Common myeloid progenitor, CD34-positive (primary cell): ENCODE measurements at places on chromosomes 7 and 10.

- no peak overlapping the region for H3K4me3 ChIP-seq
- H3K36me3 ChIP-seq = peaks cover 3% of the 10 kb centered on the region
- peaks cover 13% of the 10 kb centered on the region for H3K27me3 ChIP-seq
- H3K27ac ChIP-seq = no peak overlapping the region
- H3K4me1 ChIP-seq = peaks cover 16% of the 10 kb centered on the region
These were observed 15.9 kb downstream of the POLL start for GRCh38 chr10:101572126-101572525.

DNA sequence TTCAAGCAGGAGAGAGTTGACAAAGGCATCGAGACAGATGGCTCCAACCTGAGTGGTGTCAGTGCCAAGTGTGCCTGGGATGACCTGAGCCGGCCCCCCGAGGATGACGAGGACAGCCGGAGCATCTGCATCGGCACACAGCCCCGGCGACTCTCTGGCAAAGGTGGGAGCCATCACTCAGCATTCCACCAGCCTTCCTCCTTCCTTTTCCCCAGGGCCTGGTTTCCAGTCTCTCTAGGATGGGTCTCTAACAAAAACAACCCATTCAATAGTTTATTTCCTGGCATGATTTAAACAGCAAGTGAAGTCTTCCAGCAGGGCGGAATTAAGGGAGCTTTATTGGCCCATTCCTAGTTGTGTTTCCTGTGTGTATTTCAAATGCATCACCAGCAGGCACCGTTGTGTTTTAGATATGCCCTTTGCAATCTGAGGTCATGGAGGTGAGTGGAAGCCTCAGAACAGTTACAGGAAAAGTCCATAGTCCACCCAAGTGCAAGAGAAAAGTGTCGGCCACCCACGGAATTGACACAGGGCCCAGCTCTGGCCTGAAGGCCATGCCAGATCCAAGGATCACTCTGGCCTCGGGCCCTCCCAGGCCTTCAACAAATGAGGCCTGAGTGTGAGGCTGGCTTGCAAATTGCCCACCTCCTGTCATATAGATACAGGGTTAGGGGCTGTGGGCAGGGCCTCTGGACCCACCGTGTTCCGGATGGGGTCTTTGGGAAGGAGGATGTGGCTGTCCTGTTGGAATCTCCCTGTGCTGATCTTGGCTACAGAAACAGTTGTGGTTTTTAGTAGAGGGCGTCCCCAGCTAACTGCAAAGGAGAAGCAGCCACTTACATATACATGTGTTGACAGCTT, 46.9 kb upstream of the TRIM8 start:
- peak overlapping the region; percentile 91 for H3K27ac ChIP-seq
- no peak overlapping the region for H3K4me3 ChIP-seq
- H3K36me3 ChIP-seq = peaks cover 21% of the 10 kb centered on the region
- peaks cover 69% of the 10 kb centered on the region for H3K4me1 ChIP-seq
- H3K27me3 ChIP-seq = no peaks in the 10 kb centered on the region
- DNase-seq = peak; percentile 61

- DNase-seq = no peak
- H3K4me1 ChIP-seq = peaks cover 18% of the 10 kb centered on the region
- H3K27ac ChIP-seq = no peak overlapping the region
- peaks cover 3% of the 10 kb centered on the region for H3K36me3 ChIP-seq
These were observed 643 bp downstream of the SMO start for GRCh38 chr7:129188892-129189660.

DNA sequence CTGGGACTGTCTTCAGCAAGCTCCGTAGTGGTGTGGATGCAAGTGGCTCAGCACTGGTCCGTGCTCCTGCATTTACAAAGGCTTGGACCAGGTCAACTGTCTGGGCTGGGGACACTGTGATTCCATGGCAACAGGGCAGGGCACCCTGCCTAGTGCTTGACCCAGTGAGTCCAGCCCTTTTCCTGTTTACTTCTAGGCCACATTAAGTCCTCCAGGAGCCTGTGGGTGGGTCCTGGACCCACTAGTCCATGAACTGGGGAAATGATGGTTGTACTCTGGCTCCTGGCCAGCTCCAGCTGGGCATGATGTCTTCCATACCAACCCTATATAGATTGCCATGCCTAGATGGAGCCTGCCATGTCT, 152.0 kb downstream of the RPS24 start:
- no peaks in the 10 kb centered on the region for H3K4me1 ChIP-seq
- no peak overlapping the region for H3K27ac ChIP-seq
- no peaks in the 10 kb centered on the region for H3K27me3 ChIP-seq
- H3K4me3 ChIP-seq = no peak overlapping the region
- no peak for DNase-seq

DNA sequence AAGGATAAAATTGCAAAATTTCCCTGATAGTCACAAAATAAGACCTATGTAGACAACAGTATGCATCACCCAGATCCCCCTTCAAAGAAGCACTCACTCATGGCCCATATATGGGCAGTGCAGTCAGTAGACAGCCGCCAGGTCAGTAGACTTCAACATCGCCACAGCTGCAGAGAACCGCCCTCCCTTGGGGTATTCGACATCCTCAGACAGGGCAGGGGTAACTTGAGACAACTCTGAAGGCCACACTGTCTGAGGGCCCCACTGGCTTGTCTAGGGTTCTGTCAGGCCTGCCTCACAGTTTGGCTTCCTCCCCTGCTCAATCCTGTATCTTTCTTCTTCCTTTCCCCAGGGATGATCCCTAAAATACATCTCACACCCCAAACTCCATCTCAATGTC, 172.3 kb downstream of the IMMP2L start:
- H3K27ac ChIP-seq = no peak overlapping the region
- no peaks in the 10 kb centered on the region for H3K27me3 ChIP-seq
- no peaks in the 10 kb centered on the region for H3K36me3 ChIP-seq
- no peak overlapping the region for H3K4me3 ChIP-seq

DNA sequence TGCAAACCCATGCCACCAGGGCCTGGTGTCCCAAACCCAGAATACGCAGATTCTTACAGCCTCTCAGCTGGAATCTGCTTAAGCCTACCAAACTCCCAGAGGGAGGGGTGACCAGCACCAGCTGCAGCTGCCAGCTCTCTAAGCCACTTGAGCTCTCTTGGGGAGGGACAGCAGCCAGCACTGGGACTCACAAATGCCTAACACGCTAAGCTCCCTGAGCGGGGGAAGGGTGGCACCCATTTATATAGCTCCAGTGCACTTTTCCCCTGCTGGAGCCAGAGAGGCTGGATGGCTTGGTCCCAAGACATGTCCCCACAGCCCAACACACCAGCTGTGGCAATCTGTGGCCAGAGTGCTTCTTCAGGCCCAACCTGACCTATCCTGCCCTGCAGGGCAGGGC, 326.8 kb upstream of the NRG3 start:
- DNase-seq = no peak
- no peak overlapping the region for H3K27ac ChIP-seq
- H3K4me3 ChIP-seq = no peak overlapping the region
- no peaks in the 10 kb centered on the region for H3K27me3 ChIP-seq
- no peaks in the 10 kb centered on the region for H3K4me1 ChIP-seq
- no peaks in the 10 kb centered on the region for H3K36me3 ChIP-seq

DNA sequence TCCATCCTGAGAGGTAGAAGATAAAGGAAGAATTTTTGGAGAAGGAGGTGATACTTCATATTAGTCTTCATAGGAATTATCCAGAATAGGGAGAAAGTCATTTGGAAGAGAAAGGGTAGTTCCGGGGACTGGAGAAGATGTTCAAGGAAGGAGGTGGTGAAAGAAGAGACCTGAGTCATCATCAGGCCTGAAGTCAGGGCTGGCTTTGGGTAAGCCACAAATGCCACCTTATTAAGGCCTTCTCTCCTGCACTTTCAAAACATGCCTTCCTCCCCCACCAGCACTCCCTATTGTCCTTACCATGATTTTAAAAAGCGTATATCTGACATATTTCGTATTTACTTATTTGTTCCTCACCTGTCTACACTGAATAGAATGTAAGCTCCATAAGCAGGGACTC, 112.2 kb upstream of the LRGUK start:
- no peaks in the 10 kb centered on the region for H3K4me1 ChIP-seq
- H3K4me3 ChIP-seq = no peak overlapping the region
- no peaks in the 10 kb centered on the region for H3K27me3 ChIP-seq
- peaks cover 3% of the 10 kb centered on the region for H3K36me3 ChIP-seq

- DNase-seq = peak; percentile 78
- H3K36me3 ChIP-seq = no peaks in the 10 kb centered on the region
- peak overlapping the region; percentile 32 for H3K27ac ChIP-seq
- H3K27me3 ChIP-seq = no peaks in the 10 kb centered on the region
- H3K4me1 ChIP-seq = peaks cover 64% of the 10 kb centered on the region
These were observed 143.4 kb downstream of the CELF2 start for GRCh38 chr10:11161096-11161495.

DNA sequence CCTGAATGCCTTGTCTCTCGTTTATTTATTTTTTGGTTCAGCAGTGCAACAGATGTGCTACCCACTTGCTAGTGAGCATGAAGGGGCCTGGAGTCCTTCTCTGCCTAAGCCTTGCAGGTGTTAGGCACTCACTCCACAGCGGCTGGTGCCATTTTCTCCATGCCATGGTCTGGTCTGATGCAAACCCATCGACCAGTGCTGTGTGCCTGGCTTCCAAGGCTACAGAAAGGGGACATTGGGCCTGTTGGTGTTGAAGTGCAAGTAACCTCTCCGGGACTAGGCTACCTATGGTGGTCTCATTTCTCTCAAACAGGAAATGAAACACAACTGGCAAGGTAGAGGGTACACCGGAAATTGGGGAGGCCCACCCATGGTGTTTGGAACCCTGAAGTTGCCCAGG, 198.1 kb downstream of the ADARB2 start:
- no peak for DNase-seq
- H3K27me3 ChIP-seq = no peaks in the 10 kb centered on the region
- no peak overlapping the region for H3K4me3 ChIP-seq

DNA sequence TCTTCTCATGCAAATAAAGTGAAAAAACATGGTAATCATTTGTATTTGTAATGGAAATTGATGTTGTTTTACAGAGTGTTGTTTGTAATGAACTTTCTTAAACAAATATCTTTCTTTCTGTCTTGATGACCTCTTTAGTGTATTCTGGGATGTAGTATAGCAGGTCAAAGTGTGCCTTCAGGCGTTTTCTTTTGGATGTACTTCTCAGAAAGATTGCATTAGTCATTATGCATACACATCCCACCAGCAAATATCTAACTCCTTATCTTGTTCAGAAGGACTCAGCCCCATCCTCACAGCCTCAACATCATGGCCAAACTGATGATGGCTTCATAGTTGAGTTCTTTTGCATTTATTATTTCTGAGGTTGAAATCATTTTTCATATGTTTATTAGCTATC, 124.7 kb downstream of the LRRC18 start:
- H3K4me1 ChIP-seq = no peaks in the 10 kb centered on the region
- H3K27me3 ChIP-seq = no peaks in the 10 kb centered on the region
- no peak for DNase-seq
- no peak overlapping the region for H3K27ac ChIP-seq
- H3K36me3 ChIP-seq = peaks cover 9% of the 10 kb centered on the region
- no peak overlapping the region for H3K4me3 ChIP-seq
